ENCODE measurements at places on chromosomes 7 and 10.

DNA sequence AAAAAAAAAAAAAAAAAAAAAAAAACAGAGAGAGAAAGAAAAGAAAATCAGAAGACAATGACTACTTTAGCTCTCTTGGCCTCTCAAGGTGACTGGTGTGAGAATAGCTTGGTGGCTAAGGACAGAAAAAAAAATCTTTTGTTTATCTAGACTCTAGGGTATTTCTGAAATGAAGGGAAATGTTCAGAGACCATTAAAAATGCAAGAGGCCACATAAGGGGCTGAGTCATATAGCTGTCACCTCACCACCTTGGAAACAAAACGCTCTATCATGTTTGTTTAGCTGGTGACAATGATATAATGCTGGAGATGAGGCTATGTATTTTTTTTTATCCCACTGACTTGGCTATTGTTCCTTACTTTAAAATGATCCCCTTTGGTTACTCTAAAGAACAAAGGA lies 287.0 kb upstream of the CDC14C start:
- DNase-seq = no peak

DNA sequence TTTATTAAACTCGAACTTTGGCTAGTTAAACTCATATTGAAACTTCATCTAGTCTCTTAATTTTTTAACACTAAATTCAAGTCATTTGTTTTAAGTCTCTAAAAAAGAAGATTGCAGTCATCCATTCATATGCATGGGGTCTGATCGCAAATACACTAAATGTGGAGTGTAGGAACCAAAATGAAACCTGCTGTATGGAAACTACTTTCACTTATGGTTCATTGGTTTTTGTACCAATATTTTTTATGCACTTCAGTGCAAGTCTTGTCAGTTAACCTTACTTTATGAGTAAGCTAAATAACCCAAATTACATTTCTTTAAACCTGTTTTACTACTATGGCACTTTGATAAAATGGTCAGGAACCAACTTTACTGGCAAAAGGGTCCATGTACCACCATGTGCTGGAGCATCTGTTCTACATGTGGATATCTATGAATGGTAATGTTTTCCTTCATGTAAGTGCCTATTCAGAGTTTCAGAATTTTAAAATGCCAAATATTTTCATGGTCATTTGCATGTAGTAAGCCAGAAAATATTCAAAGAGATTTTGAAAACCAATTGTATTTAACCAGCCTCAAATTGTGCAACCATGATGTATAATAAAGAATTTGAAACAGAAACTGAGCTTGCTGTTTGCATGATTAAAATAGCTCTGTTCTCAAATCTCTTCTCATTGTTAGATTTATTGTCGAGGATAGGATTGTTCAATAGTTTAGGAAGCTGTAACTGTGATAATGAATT lies 7.6 kb upstream of the SUPV3L1 start:
- DNase-seq = no peak

DNA sequence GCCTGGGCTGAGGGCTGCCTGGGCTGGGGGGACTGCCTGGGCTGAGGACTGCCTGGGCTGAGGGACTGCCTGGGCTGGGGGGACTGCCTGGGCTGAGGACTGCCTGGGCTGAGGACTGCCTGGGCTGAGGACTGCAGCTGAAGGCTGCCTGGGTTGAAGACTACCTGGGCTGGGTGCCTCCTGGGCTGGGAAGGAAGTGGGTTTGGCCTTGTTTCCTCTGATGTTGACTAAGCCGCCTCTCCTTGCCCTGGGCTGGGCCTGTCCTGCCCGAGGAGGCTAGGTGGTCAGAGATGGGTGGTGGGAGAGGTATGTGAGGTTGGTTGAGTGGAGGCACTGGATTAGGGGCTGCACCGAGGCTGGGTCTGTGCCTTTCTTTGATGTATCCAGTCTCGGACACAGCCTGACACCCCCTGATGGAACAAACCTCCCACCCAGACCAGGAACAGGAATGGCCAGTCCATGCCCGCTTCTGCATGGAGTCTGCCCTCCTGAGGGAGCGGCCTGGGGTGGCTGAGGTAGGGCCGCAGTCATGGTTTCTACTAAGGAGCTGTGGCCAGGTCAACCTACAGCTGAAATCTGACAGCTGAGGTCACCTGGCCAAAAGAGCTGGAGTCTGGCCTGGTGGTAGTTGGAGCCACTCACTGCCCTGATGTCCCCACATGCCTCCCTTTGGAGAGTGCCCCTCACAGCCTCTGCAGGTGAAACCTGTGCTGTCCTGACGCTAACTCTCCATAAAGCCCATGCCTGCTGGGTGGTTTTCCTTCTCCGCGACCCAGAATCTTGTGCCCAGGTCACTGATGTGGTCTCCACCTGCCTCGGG lies 22.3 kb downstream of the SCART1 start:
- DNase-seq = no peak

- DNase-seq = no peak
Observed at GRCh38 chr10:87931836-87932230, 68.4 kb downstream of the PTEN start.

DNA sequence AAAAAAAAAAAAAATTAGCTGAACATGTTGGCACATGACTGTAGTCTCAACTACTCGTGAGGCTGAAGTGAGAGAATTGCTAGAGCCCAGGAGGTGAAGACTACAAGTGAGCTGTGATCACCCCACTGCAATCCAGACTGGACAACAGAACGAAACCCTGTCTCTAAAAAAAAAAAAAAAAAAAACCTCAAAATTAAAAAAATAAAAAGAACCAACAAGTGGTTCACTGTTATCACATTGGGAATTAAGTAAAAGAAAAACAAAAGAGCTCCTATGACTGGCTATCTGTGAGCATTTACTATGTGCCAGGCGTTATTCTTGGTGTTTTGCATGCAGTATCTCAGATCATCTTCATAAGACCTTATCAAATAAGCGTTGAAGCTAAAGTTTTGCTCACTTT lies 66.0 kb downstream of the ANLN start:
- no peak for DNase-seq

GRCh38 chr10:18689498-18689897 lies 30.3 kb downstream of the ARL5B start:
- peak; percentile 36 for DNase-seq

DNA sequence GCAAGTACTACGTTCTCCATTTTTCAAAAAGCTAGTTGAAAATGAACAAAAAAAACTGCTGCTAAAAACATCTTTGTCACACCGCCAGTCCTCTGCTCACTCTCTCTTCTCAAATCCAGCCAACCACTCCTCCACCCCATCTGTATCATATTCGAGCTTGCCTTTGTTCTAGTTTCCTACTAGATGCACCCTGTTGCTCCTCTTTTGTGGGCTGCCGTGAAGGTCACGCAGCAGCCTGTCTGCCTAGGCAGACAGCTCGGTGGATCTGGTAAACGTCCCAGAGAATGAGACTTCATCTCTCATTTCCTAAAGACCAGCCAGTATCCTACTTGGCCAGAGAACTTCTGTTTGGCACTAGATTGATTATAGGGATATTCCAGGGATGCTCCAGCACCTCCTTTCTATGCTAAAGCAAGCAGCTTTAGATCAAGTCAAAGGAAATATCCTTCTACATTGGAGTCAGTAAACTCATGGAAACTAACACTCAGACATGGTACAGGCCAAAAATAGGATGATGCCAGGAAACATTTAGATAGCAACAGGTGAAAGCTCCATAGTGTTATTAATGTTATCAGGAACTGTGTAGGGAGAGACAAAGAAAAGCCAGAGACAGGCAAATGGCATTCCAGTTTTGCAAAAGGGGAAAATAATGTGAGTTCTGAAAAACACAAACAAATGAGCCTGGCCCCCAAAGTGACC lies 8.7 kb upstream of the PLXNA4 start:
- DNase-seq = no peak

GRCh38 chr10:47023237-47024045 lies 112.2 kb downstream of the PTPN20 start:
- DNase-seq = no peak

- DNase-seq = no peak
Observed at GRCh38 chr10:21279217-21279575, 246.3 kb downstream of the SKIDA1 start.

DNA sequence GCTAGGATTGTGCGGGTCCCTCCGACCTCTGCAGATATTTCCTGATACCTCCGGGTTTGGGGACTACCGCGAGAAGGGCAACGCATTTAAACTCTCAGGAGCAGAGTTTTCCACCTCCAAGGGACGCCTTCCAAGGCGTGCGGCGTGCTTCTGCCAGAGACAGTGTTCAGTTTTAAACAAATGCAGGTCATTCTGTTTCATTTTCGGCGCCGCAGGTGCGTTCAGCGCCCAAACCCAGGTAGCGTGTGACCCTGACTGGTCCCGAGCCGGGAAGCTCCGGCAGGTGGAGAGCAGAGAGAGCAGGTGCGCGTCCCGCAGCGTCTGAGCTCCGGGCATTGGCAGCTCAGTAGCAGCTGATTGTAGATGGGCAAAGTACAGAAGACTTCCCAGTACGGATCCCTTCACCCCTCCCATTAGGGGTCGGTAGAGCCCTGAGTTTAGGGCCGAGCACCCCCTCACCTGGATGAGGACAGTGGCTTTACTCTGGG lies 1.4 kb upstream of the CYP26A1 start:
- DNase-seq = peak; percentile 58

GRCh38 chr7:20797462-20798080 lies 10.9 kb upstream of the SP8 start:
- DNase-seq = peak; percentile 74

GRCh38 chr10:38072552-38072951 lies 21.6 kb upstream of the ZNF37A start:
- DNase-seq = no peak

- DNase-seq = no peak
Observed at GRCh38 chr10:6348096-6348874, 145.6 kb downstream of the PFKFB3 start.

GRCh38 chr7:897771-898376 lies 21.5 kb downstream of the GET4 start:
- DNase-seq = peak; percentile 68

- no peak for DNase-seq
Observed at GRCh38 chr7:29859104-29859503, 52.8 kb downstream of the WIPF3 start.

DNA sequence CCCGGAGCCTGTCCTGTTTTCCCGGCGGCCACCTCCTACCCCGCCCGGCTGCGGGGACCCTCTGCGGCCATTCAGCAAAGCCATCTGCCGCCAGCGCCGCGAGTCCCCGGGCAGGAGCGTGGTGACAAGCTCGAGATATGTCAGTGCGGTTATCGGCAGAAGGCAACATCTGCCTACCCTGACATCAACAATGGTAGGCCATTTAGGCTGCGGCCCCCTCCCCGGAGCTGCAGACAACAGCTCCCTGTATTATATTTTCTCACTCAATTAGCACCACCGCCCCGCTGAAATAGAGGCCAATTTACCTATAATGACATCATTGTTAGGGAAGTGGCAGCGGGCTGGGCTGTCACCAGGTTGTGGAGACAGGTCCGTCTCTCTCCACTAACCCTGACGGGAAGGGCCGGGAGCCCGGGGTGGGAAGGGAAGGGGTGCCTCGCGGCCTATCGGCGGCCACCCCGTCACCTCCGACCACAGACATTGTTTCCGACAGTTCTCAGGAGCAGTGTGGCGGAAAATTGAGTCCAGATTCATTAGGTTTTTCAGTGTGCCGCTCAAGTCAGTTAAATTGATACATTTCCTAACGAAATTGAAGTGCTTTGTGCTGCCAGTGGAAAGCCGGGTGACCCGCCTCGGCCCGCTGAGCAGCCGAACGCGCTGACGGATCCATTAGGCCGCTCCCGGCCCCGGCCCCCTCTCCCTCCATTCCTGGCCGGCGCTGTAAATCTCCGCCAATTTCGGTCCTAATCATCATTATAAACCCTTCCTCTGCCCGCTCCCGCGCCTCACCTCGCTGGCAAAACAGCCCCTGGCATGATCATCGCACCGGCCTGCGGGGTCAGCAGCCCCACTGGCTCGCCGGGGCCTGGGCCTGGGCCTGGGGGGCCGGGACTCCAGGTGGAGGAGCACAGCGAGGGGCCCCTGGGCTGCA lies 43.0 kb downstream of the UNCX start:
- DNase-seq = no peak

GRCh38 chr10:13349463-13350274 lies 1.6 kb upstream of the SEPHS1 start:
- DNase-seq = peak; percentile 83

DNA sequence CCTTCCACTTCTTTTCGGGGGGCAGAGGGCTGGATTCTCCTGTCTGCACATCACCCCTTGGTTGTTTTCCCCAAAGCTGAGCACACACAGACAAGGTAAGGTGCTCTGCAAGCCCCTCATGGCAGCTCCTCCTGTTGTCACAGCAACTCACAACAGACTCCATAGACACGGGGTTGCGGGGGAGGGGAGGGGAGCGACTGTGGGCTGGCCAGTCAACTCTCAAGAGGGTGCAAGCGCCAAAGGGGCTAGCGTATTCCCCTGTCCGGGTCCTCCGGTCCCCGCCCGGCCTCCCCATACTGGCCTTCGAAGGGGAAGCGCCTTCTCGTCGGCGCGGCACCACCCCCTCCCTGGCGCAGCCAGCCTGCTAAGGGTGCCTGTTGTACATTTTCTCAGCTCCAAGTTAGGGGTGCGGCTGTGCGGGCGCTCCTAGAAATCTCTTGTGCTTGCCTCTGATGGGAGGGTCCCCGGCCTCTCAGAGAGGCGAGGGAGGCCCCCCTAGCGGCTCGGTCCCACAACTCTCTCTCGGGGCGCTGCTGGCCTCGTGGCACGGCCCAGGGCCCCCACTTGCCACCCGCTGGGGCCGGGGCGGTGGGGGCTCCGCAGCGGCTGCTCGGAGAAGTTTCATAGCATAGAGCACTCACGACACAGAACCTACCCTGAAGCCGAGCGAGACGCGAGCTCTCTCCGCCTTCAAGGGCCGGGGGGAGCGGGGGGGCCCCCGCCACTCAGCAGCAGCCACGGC lies 498 bp downstream of the RHOBTB1 start:
- peak; percentile 61 for DNase-seq

- DNase-seq = no peak
Observed at GRCh38 chr7:143451746-143452145, 8.5 kb downstream of the TAS2R60 start.

DNA sequence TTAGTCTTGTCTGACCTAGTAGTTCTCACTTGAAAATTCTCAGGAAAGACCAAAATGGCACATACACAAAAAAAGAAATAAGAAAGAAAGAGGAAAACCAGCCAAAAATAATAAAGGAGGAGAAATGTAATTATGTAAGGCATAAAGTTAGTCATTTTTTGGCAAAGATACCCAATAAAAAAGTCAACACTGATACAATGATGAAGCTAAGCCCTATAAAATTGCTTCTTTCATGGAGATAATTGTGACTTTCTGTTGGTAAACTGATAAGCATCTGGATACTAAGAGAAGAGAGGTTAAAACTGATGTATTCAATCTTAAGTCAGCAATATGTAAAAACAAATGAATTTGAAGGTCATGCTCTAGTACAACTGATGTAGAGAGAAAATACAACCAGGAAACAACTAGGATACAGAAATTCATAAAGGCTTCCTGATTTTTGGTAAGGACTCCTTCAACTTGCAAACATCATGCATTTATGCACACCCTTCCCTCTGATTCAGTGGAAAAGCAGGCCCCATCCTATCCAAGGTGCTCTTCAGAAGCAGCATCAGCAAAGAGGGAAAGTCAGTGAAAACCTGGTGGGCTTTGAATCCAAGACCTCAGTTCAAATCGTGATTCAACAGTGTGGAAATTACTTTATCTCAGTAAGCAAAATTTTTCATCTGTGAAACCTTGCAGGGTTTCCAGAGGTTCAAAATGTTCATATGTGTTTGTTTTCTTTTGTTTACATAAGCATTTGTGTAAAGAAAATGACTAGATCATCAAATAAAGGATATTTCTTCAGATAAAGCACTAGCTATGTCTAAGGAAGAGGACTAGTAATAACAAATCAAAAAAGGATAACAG lies 32.6 kb downstream of the IMMP2L start:
- DNase-seq = no peak

- no peak for DNase-seq
Observed at GRCh38 chr7:13770305-13770704, 219.2 kb downstream of the ETV1 start.

Measured in T47D (cell line).